ENCODE measurements at places on chromosomes 11 and 22.

- DNase-seq = no peak
Measured at GRCh38 chr11:31800398-31801265, 10.5 kb downstream of the PAX6 start.

DNA sequence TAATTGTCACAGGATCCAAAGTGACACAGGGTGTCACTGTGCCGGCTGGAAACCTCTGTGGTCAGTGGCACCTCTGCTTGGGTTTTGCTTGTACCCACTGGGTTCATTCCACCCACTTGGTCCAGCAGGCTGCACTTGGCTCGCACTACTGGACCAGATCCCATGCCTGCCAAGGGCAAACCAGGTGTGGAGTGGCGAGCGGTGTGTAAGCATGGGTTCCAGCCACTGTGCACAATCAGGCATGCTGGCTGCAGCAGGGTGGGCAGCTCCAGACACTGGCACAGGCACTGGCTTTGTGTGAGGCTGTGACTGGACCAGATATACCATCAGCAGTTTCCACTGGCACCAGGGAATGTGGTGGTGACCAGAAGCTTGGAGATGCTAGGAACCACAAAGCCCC lies 261.4 kb downstream of the KCNA4 start:
- no peak for DNase-seq

GRCh38 chr22:35315141-35315854 lies 15.6 kb downstream of the TOM1 start:
- DNase-seq = no peak

DNA sequence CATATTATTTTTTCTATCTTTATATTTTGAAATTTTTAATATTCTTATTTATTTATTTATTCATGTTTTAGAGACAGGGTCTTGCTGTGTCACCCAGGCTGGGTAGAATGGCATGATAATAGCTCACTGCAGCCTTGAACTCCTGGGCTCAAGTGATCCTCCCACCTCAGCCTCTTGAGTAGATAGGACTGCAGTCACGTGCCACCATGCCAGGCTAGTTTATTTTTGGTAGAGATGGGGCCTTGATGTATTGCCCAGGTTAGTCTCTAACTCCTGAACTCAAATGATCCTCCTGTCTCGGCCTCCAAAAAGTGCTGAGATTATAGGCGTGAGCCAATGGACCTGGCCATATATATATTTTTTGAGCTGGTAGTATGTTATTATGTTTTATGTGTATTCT lies 2.4 kb upstream of the SPDYC start:
- no peak for DNase-seq

DNA sequence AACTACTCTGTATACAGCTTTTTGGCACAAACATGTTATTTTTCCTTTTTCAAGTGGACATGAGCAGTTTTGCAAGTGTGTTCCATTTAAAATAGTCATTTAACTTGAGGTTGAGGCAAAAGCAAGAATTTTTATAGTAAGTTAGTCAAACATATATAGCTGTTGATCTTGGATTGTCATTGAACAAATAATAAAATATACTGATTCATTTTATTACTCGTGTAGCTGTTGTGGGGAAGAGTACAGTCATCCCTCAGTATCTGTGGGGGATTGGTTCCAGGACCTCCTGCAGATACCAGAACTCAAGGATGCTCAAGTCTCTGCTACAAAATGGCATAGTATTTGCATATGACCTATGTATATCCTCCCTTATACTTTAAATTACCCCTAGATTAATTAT lies 45.3 kb downstream of the EXT2 start:
- DNase-seq = no peak

DNA sequence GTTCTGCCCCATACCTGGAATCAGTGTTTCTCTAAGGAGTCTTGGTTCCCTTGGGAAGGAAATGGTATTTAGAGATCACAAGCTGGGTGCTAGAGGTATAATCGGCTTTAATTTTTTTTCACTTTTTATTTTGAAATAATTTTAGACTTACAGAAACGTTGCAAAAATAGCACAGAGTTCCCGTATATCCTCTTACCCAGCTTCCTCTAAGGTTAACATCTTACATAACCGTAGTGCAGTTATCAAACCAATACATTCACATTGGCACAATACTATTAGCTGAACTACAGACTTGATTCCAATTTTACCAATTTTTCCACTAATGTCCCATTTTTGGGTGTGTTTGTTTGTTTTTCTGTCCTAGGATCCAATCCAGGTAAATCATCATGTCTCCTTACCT lies 63.8 kb downstream of the RBX1 start:
- DNase-seq = no peak

- DNase-seq = no peak
Measured at GRCh38 chr11:121152764-121153163, 51.7 kb downstream of the TECTA start.

DNA sequence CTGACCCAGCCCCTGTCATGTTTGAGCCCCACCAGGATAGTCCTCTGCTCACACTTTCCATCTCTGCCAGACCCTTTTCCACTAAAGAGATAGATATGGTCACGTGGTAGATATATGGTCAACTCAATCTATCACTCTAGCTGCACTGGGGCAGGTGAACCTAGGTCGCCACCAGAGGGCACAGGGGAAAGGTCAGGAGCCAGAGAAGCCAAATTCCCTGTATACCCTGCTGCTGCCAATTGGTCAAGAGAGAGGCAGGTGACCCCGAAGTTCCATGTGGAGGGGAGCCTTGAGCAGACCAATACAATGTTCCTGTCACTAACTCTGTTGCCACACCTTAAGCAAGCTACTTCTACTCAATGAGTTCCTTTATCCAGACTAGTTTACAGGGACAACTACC lies 101.1 kb upstream of the GALNT18 start:
- DNase-seq = no peak

DNA sequence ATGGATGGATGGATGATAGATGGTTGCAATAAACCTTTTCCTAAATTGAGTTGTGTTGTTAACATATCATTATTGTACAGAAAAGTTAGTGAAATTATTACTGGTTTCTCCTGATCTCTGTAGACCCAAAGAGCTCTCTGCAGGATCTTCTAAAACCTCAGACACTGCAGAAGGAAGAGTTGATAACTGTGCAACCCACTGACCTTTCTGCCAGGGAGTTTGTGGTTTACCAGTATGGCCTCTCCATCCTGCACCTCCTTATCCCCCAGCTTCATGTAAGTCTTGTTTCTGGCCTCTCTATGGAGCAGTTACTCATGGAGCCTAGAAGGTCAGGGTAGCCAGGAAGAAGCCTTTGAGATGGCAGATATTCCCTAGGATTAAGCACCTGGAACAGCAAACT lies 45.6 kb downstream of the BTG4 start:
- DNase-seq = no peak

- no peak for DNase-seq
Measured at GRCh38 chr22:25702571-25703167, 39.3 kb upstream of the MYO18B start.

DNA sequence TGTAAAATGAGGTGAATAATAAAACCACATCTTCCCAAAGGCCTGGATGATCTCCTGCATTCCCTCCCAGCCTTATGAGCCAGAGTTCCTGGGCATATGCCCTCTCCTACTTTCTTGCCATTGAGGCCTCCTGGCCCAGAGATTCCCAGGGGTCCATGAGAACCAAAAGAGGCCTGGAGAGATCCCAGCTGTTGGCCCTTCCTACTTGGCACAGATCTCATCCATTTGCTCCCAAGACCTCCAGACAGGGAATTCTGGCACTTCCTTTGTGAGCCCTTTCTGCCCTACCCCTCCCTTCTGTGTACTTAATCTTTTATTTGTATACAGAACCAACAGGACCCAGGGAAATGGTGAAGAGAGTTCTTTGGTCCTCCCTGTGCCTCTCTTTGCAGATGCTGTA lies 21.4 kb downstream of the POU2F3 start:
- no peak for DNase-seq

DNA sequence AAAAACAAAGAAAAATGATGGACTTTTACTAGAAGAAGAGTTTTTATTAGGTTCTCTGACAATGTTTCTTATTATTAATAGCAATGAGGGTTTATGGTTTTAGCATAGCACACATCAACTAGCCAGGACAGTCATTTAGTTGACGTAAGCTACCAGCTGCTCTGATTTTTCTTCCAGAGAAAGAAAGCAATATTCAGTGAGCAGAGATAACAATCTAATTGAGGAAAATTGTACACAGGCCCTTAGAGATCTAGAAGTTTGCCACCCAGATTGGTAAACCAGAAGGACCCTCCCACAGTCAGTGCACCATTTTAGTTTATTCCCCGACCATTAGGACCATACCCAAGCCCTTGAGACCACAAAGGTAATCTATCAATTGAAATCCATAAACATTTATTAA lies 28.7 kb upstream of the TBCEL start:
- DNase-seq = no peak

GRCh38 chr22:31229402-31230079 lies 17.4 kb downstream of the LIMK2 start:
- no peak for DNase-seq

GRCh38 chr11:126363706-126364248 lies 8.3 kb downstream of the ST3GAL4 start:
- no peak for DNase-seq

GRCh38 chr22:37739611-37740049 lies 42.8 kb downstream of the TRIOBP start:
- DNase-seq = no peak

DNA sequence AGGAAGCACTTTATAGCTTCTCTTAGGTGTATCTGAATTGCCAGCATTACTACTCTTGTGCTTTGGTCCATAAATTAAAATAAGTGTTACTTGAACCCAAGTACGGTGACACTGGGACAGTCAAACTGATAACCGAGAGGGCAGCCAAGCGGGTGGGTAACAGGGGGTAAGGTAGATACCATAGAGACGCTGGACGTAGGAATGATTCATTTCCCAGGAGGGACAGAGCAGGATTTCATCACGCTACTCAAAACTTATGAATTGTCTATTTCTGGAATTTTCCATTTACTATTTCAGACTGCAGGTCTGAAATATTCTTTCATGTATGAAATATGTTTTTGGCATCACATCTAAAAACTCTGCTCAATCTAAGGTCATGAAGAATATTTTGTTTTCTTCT lies 14.8 kb upstream of the SPATA19 start:
- DNase-seq = no peak

- DNase-seq = no peak
Measured at GRCh38 chr11:128765571-128766549, 72.0 kb downstream of the FLI1 start.

DNA sequence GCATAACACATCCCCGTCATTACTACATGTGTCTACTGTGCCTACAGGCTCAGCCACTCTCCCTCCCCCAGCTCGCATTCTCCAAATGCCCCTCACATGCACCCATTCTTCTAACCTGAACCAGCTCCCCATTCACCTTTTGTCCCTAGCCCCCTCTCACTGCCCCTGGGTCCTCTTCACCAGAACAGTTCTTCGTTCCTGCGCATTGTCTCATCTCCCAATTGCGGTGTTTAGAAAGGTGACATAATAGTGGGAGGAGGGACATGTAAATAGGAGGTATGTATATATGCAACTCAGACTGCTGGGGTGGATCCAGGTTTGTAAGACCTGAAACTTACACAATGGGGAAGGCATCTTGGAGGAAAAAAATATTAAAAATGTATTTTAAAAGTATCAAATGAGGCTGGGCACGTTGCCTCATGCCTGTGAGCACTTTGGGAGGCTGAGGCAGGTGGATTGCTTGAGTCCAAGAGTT lies 4.7 kb upstream of the VSIG2 start:
- DNase-seq = no peak

DNA sequence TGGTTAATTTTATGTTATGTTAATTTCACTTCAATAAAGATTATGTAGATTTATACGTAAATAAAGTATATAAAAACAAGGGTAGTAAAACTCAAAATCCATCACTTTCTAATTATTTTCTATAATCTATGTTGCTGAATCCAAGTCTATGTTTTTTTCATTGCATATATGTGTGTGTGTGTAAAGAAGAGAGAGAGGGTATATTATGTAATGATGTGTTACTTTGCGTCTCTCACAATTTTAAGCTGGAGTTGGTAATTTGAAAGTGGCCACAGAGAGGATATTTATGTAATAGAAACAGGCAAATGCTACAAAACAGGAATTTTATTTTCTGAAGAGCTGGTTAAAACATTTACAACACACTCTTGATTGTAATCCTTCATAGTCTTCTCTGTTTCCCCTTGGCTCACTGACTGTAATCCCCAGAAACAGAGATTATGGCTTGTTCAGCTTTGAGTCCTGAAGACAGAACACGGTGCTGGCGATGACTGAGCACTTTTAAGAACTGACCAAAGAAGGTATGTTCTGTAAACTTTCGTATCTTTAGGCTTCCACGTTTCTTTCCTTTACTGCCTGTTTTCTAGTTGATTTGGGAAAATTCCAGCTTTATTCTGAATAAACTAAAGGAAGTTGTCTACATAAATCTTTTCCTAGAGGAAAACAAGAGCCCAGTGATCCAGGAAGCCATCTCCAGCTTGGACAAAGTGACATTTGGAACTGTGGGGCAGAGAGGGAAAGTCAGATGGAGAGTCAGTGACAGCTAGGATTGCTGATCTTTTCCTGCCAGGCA lies 43.6 kb downstream of the OR2AG2 start:
- no peak for DNase-seq

DNA sequence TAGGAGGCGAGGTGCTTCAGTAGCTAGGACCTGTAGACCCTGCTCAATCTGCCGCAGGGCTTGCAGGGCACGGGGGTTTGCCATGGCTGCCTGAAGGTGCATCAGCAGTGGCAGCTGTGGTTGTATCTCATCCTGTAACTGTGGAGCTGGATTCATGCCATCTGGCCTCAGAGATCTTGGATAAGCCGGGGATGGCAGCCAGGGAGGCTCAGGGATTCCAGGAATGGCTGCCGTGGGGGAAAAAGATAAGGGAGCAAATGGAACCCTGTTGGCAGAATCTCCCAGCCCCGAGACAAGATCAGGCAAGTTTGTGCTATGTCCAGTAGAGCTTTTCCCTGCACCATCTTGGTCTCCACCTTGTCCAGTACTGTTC lies 1.8 kb downstream of the UBQLN3 start:
- DNase-seq = no peak

DNA sequence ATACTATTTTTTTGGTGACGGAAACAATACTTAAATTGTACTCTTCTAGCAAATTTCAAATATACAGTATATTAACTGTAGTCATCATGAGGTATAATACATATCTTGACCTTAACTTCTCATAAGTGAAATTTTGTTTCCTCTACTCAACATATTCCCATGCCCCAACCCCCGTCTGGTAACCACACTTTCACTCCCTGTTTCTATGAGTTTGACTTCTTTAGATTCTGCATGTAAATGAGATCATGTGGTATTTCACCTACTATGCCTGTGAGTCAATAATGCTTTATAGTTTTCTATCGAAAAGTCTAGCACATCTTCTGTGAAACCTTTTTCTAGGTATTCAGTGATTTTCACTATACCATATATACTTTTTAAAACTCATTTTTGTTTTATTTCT lies 663.2 kb downstream of the CNTN5 start:
- DNase-seq = no peak

- peak; percentile 66 for DNase-seq
Measured at GRCh38 chr11:118928870-118929500, 3.3 kb upstream of the BCL9L start.

DNA sequence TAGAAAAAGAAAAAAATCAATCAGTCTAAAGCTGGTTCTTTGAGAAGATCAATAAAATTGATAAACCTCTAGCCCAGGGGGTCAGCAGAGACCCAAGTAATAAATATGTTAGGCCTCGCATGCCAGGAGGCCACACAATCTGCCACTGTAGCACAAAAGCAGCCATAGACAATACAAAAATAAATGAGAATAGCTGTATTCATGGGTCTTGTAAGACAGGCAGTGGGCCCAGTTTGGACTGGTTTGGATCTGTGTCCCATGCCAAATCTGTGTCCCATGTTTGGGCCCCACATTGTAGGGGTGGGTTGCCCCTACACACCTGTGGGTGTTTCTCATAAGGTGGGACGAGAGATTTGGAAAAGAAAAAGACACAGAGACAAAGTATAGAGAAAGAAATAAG lies 6.6 kb upstream of the PLAAT4 start:
- no peak for DNase-seq
